T-helper 22 cell (primary cell): ENCODE measurements at places on chromosomes 5 and 9.

- DNase-seq = no peak
Observed at GRCh38 chr5:136025900-136026299, 2.9 kb upstream of the TGFBI start.

DNA sequence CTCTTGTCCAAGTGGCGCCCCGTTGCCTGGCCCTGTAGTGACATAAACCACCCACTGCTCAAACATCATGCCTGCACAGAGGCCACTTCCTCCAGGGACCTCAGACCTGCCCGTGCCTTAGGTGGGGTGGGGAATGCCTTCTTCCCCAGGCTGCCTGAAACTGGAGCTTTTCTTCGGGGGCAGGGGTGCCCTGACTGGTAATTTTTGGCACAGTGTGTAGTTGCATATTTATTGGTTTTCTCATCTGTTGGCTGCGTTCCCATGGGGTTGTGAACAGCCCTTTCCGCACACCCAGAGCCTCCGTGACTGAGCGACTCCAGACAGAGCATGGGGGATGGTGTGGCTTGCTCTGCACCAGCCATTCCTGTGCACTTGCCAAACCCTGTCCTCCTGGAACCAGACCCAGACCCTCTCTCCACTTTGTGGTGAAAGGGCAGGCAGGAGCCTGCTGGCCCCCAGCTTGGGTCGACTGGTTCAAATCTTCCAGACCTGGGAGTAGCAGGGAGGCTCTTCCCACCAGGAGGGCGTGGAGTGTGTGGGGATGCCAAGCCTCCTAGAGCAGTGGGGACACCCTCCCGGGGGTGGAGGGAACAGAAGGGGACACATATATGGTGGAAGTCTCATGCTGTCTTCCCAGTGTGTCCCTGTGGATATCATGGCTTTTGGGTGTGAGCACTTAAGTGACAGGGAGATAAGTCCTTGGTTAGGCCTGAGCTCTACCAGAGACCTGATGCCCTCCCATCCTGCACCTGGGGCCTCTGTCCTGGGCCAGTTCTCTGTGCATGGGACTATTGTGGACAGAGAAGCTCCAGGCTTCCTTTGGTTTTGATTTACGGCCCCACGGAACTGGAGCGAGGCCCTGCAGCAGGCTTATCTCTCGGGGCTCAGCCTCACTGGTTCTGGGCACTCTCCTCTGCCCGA, 39.6 kb downstream of the WNK2 start:
- no peak for DNase-seq

GRCh38 chr9:89407070-89407469, 88.8 kb downstream of the SECISBP2 start:
- no peak for DNase-seq

GRCh38 chr5:95809414-95809960, 13.0 kb downstream of the GLRX start:
- DNase-seq = no peak

DNA sequence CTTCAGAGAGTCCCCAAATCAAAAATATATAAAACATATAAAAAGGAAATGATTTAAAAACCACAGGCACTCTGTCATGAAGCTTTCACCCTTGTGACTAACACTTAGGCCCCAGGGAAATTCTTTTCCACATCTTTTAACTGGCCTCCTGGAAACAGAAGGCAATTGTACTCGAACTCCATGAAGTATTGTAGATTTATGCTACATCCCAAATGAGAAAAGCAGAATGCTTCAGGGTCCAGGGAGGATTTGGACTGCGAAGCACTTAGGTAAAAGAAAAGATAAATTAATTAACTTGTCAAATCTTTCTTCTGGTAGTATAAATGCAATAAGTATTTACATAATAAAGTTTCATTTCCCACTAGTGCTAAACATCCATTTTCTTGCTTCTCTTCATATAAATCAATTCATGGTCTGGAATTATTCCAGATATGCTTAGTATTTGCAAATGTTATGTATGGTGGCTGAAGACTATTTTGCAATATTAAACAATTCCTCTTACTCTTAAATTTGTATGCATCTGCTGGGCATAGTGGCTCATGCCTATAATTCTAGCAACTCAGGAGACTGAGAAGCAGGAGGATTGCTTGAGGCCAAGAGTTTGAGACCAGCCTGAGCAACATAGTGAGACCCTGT, 64.9 kb upstream of the ELL2 start:
- no peak for DNase-seq

GRCh38 chr5:53906736-53907135, 346.3 kb downstream of the NDUFS4 start:
- no peak for DNase-seq

GRCh38 chr5:62707563-62707962, 128.9 kb downstream of the LRRC70 start:
- no peak for DNase-seq

GRCh38 chr5:174612686-174613085, 111.7 kb upstream of the MSX2 start:
- DNase-seq = no peak

DNA sequence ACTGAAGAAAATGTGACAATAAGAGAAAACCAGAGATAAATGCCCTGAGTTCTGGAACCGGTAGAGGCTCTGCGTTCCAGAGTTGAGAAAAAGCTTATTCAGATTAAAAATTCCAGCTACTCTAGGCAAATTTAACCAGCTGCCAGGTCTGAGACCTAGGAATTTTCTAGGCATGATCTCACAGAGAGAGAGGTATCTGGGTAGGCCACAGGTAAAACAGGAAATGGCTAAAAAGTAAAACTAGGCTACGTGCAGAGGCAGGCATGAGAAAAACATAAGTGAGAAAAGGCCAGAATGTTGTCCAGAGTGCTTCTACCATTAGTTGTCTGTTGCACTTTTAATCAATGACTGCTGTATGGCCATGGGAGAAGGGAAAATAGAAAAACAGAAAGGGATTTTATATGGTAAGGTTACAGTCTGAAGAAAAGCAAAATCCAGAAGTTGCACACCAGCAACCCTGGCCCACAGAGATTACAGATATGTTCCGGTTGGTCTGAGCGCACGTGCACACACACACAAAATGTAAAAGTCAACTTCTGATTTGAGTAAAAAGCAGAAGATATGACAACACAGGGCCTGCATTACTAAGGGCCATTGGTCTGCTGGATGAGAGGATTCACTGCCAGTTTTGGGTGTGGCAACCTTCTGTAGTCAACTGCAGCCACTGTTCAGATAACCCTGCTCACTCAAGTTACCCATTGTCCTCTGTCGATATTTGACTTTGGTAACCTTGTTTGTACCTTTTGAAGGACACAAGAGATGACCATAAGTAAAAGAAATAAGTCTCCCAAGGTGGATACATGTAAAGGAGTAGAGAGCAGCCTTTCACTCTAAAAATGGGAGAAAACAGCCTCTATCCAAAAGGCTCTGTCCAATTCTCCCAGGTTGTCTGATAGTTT, 266.0 kb downstream of the DTWD2 start:
- DNase-seq = no peak

- DNase-seq = no peak
Observed at GRCh38 chr9:106333481-106333880, 529.5 kb upstream of the ZNF462 start.

GRCh38 chr5:132086277-132086794, 12.7 kb downstream of the CSF2 start:
- DNase-seq = no peak

DNA sequence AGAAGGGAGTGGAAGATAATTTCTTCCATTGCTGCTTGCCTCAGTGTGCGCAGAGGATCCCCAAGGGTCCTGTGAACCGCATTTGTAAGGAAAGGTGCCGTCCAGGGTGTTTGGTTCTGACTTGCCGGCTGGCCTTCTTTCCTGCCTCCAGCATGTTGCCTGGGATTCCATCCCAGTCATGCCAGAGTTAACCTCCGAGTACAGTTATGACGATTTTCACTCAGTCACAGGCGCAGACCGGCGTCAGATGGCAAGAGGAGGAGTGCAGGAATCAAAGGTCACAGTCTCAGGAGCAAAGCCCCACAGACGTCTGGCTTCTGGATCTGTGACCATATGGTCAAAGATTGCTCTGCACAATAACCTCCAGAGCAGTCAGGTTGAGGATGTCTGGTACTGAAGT, 5.9 kb upstream of the GADD45G start:
- no peak for DNase-seq

- DNase-seq = no peak
Observed at GRCh38 chr5:62568800-62569432, 9.7 kb upstream of the LRRC70 start.

DNA sequence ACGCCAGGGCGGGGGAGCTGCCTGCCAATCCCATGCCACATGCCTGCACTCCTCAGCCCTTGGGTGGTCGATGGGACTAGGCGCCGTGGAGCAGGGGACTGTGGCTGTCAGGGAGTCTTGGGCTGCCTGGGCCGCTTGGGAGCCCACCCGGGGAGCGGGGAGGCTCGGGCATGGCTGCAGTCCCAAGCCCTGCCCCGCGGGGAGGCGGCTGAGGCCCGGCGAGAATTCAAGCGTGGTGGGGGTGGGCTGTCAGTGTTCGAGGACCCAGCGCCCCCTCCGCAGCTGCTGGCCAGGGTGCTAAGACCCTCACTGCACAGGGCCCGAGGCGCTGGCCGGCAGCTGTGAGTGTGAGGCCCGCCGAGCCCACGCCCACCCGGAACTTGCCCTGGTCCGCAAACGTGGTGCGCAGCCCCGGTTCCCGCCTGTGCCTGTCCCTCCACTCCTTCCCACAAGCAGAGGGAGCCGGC, 83.2 kb upstream of the DMRTA1 start:
- no peak for DNase-seq

DNA sequence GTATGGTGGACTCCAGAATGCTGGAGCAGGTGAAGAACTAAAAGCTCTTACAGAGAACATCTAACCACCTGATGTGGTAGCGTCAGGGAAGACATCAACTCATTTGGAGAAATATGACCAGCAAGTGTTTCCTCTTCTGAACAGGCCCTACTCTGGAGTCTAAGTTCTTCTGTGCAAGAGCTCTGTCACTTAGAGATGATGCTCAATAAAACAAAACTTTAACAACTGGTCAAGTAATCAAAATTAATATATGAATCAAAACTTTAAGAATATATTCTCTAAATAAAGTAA, 85.8 kb downstream of the CYFIP2 start:
- DNase-seq = no peak

DNA sequence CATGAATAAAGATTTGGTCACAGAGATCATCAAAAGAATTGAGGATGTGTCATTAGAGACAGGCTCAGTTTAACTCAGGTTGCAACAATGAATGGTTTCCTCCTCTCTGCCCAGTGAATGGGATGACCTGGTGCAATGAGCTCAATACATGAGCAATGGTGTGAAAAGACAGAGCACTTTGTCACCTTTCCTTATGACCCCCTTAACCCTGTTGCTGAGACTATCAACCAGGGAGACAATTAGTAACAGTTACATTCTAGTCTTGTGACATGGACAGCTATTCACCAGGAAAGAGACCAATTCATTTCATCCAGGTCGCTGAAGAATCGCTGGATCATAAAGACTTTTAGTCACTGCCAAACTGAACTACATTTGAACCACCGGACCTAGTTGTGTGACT, 19.9 kb upstream of the CDH6 start:
- DNase-seq = no peak

DNA sequence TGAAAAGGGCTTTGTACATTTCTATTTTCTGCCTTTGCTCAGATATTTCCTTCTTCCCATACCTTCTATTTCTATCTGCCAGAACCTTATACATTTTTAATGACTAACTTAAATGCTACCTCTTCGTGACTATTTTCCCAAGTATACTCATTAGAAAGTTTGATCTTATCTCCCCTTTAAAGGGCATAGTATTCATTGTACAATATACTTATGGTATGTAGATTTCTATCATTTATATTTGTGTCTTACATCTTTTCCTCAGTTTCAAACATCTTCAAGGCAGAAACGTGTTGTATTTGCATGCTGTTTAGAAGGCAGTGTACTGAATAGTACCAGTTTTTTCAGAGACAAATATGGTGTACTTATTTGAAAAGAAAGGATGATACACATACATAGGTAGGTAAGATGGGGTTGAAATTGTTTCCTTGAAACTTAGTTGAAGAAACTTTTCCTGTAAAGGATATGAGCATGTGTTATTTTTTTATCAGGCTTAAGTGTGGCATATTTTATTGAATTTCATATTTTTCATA, 518.1 kb upstream of the NUDT12 start:
- no peak for DNase-seq

GRCh38 chr5:76104027-76104426, 20.8 kb downstream of the SV2C start:
- no peak for DNase-seq

- DNase-seq = no peak
Observed at GRCh38 chr5:153546566-153546965, 56.1 kb downstream of the GRIA1 start.

DNA sequence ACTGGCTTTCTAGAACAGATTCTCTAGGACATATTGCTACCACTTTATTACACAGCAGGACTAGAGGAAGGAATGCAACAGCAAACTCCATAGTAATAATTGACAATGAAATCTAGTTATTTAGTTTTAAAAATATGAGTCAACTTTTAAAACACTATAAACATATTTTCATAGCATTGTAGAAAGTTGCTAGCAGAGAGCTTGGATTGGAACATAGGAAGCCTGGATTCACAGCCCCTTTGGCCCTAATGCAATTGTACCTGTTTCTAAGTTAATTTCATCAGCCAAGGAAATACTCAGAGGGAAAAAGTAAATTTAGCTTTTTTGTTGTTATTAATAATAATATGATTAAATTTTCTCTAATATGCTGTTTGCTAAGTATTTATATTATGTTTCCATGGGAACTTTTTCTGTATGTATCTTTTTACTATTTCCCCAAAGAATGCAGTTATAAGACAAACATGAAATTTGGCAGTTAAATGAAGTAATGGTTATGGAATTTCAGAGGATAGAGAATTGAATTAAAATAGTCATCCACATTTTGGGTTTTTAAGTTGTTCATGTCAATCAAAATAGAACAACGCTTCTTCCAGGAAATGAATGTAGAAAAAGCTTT, 45.6 kb downstream of the VCAN start:
- no peak for DNase-seq

- DNase-seq = no peak
Observed at GRCh38 chr5:38069360-38069759, 189.0 kb upstream of the EGFLAM start.

- DNase-seq = no peak
Observed at GRCh38 chr5:75856056-75856455, 138.8 kb upstream of the POC5 start.

- DNase-seq = no peak
Observed at GRCh38 chr5:53814819-53815218, 254.4 kb downstream of the NDUFS4 start.

DNA sequence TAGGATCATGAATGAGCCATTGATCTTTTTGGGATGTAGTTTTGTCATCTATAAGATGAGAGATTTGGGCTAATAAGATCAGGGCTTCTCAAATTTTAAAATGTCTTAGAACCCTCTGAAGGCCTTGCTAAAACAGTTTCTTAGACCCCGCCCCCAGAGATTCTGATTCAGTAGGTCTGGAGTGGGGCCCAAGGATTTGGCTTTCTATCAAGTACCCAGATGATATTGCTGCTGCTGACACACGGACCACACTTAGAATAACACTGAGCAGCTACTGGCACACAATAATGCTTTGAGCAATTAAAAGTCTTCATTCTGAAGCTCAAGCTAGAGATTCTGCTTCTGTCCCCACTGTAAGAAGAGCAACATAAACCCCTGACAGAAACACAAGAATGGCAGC, 216.7 kb downstream of the SMARCA2 start:
- DNase-seq = no peak

- no peak for DNase-seq
Observed at GRCh38 chr5:38403877-38404635, 145.7 kb downstream of the EGFLAM start.
